ENCODE measurements at places on chromosomes 2 and 18.

- no peak for DNase-seq
Measured at GRCh38 chr18:76274468-76275289, 220.4 kb downstream of the ZNF516 start.

- DNase-seq = no peak
Measured at GRCh38 chr2:239674981-239675825, 274.4 kb upstream of the HDAC4 start.

DNA sequence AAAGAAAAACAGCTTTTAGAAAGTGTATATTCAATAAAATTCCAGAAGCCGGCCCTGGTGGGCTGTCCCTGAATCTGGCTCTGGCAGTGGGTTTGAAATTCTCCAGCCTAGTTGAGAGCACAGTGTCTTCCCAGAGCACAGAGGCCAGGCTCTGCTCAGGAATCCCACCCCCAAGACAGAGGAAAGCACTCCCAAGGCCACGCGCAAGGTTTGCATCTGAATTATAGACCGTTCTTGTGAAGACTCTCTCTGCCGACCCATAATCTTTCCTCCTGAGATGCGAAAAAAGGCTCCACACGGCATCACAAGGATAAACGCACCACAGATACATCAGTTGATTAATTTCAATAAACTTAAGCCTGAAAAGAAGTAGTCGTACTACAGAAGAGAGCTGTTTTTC is 342.2 kb downstream of the CMPK2 start:
- DNase-seq = no peak

DNA sequence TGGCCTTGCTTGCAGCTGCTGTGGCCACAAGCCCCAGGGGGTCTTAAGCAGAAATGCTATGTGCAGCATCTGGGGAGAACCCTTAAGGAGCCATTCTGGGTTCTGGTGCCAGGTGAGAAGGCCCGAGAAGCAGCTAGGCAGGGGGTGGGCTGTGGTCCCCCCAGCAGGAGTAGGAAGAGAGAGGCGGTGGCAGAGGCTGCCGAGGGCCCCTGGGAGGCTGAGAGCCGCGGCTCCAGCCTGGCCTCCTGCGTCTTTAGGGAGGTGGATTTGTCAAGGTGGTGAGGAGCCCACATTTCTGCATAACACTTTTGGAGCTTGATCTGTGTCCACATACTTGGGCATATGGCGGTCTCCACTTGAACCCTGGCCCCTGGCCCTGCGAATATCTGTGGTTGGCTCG is 196.5 kb downstream of the TWIST2 start:
- no peak for DNase-seq

DNA sequence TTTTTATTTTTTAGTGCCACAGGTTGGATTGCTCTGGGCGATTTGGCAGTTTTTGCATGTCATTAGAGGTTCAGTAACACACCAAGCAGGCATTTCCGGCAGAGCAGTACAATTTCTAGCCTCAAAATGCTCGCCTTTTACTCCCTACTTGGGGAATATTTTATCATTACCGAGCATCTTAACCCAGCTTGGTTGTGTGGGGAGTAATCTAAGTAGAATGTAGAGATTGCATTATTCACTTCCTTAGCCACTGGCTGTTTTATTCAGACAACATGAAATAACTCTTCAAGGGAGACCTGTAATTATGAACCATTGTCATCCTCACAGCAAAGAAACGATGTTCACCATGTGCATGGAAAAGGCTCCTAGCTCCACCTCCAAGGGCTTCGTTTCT is 13.1 kb downstream of the GRP start:
- no peak for DNase-seq

GRCh38 chr2:98913916-98914712 is 21.9 kb downstream of the CRACDL start:
- DNase-seq = no peak

DNA sequence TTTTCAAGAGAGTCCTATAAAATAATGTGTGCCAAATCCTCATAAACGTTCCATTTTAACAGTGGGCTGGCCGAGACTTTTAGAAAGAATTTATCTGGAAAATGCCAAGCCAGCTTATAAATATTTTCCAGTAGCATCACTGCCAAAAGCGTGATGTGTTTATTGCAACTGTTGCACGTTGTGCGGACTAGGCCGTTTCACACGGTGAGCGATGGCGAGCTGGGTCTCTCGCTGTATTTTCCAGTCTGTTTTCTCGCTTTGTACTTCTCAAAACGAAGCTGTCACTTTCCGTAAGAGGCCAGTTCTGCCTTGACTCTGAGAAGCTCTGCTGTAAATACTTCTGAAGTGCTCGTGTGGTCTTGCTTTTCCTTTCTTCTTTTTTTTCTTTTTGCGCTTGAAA is 65.0 kb upstream of the ZNF236 start:
- DNase-seq = no peak

GRCh38 chr2:144156736-144157640 is 362.9 kb downstream of the ZEB2 start:
- DNase-seq = no peak

DNA sequence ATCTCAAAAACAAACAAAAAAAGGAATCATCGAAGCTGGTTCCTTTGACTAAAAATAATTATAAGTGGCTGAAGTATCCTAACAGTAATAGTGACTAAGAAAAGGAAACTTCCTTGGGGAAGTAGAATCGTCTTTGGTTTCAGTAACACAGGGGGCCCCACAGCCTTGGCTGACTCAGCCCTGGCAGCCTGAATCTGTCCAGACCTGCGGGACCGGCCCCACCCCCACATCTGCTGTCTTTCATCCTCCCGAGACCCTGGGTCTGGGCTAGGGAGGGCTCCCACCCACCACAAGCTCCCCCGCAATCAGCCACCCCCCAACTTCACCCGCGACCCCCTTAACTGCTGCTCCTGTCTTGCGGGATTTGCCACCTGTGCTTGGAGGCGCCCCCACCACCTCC is 1452.6 kb upstream of the ACVR2A start:
- no peak for DNase-seq

All from activated gamma-delta T cell treated with anti-CD3 and anti-CD28 coated beads, Interleukin-2, amount 50 U/mL, for 16 hours (primary cell).